IMR-90 (cell line): ENCODE measurements at places on chromosomes 12 and 14.

- DNase-seq: no peak
Measured at GRCh38 chr12:16184681-16185080, 92.8 kb downstream of the SLC15A5 start.

DNA sequence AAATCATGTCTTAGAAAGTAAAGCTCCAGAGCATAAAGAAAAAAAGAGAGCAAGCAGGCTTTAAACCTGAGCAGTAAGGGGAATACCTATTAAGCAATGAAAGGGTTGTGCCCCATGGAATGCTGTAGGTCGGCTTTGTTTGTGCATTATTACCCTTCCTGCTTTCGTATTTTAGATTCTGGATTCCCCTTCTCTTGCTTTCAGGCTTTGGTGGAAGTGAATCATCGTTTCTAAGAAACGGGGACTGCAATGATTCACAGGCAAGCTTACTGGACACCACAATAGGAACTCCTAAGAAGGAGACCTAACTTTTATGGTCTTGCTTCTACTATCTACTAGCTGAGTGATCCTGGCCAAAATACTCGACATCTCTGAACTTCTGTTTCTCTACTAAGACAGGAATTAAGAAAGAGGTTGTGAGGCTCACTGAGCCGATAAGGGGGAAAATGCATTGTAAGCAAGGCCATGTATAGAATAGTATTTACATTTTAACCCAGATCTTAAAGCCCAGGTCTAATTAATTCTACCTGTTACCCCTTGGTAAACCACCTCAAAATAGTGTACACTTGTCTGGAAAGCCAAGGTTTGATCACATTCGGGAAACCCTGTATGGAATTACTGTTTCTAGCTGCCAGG, 1.2 kb upstream of the BMAL2 start:
- peak; percentile 98 for DNase-seq

DNA sequence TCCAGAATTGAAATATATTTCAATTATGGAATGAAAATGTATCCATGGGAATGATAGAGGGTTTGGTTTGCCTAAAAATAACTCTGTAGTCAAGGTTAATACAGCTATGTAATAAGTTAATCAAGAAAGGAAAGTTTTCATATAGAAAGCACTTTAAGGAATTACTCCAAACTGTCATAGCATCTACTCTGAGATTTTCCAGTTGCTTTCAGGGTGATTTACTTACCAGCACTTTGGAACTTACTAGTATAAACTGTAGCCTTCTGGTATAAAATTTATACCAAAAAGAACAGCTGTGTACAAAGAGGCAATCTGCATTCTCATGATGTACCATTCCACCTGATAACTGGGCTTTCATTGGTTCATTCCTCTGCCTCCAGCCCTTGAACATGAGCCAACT, 87.1 kb downstream of the ARF6 start:
- DNase-seq: no peak

DNA sequence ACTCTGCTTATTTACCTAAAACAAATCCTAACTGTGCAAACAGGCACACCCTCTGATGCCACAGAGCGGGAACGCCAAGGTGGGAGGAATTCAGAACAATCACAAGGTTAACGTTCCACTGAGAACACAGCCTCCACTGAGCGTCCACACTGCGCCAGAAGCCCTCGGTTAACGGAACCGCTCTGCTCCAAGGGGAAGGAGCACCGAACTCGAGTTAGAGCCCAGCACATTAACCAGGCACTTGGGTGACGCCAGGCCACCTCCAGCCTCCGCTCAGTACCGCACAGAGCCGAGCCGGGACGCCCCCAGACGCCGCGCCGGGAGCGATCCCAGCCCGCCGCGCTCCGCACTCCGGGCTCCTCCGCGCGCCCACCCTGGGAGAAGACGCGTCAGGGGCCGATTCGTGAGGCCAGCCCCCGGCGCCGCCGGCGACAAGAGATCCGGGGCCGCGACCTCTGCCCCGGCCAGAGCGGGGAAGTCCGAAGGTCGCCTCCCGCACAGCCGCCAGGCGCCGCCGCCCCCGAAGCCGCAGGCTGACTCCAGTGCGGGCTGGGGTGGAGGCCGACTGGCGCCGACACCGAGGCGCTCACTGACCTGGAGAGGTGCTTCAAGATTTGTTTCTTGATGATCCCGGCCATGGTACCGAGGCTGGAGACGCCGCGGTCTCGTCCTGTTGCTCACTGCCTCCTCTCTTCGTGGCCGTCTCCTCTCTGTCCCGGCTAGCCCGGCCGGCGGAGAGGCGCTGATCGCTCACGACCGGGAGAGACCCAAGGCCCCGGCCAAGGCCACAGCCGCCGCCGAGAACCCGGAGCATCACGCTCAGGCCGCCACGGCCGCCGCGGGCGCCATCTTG, 450 bp downstream of the BLTP3B start:
- no peak for DNase-seq
